ENCODE measurements at places on chromosomes 1 and 21.

DNA sequence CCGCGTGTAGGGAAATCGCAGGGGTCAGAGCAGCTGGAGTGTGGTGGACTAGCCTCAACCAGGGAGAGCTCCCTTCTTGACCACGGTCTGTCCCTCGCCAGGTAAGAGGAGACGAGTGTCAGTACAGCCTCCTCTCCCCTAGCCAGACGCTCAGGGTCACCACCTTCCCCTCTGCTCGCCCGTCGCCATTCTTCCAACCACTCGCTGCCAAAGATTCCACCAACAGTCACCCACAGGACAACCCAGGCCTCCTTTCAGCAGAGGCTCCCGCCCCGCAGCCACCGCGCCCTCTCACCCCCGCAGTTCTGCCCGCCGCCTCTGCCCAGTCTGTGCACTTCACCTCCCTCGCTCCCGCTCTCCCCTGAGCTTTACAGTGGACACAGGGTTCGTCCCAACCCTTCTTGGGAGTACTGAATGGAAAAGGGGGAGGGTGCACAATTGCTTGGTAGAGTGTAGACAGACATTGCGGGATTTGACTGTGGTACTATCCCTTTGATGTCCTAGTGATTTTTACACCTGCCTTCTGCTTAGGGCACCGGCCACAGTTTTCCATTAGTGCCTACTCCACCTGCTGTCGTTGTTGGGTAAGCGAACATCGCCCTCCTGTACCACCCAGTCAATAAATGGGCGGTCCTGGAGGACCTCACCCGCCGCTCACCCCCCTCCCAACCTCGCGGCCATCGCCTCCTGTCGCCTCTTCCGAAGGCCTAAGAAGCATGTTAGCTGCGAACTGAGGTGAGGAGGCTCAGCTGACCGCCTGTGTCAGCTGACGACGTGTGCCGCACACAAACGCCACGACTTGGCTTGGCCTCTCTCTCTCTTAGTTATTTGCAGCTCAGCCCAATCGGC lies 9.2 kb upstream of the NBPF11 start:
- no peak for DNase-seq

GRCh38 chr1:209853676-209854075 lies 25.9 kb downstream of the UTP25 start:
- no peak for DNase-seq

DNA sequence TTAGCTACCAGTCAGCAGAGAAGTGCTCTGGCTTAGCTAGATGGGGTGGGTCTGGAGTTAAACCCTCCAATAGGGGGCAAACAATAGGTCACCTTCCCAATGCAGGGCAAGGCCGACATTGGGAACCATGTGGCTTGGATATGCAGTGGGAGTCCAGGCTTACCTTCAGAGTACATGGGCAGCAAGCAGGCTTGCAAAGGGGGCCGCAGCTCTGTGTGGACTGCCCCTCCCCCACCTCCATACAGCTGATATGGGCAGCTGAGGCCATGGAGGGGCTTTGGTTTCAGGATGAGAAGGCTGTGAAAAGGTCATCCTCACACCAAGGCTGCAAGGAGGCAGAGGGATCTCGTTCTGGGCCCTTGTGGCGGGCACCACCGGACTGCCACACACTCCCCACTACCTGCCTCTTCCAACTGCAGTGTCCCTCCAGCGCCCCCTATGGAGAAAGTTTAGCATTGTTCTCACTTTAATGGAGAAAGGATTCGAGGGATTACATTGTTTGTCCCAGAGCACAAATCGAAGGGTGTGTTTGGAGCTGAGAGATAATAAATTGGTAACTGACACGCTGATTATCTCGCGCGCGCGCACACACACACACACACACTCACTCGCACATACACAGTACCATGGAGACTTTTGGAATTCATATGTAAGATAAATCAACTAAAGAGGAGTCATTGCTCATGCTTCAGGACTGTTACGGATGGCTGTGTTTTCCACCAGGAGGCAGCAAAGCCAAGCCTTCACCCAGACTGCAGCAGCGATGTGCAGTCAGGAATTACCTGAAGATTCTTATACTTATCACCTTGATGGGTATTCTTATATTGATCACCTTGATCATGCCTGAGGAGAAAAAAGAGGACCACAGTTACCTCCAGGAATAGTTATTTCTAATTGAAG lies 7.0 kb upstream of the SMCP start:
- no peak for DNase-seq

DNA sequence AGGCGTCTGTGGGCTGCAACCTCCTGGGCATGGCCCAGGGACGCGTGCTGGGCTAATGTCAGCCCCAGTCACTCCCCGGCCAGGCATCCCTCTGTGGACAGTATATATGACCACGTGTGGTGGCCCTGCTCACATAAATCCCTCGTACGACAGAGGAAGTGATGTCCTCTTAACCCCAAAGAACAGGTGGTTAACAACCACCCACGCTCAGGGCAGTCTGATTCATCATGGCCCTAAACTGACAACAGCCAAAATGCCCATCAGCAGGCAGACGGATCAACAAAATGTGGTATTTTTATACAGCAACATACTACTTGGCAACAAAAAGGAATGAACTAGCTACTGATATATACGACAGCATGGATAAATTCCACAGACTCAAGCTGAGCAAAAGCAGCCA lies 51.0 kb downstream of the ECE1 start:
- DNase-seq: no peak

DNA sequence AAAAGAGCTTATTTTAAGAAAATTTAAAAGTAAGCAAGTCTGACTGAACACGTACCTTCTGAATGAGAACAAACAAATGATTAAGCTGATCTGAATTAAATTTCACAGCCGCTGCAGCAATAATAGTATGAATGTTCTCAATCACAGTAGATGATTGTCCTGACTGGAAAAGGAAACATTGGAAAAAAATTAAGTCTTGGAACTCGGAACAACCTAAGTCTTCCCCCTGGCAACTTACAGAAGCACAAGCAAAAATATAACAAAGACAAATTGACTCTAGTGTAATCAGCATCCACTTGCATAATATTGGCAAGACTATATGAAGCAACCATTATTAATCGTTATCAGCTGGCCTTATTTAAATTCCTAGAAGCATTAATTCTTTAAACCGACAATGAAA lies 60.5 kb downstream of the USP24 start:
- DNase-seq: no peak

GRCh38 chr1:150696162-150696561 lies 792 bp downstream of the GOLPH3L start:
- DNase-seq: no peak

DNA sequence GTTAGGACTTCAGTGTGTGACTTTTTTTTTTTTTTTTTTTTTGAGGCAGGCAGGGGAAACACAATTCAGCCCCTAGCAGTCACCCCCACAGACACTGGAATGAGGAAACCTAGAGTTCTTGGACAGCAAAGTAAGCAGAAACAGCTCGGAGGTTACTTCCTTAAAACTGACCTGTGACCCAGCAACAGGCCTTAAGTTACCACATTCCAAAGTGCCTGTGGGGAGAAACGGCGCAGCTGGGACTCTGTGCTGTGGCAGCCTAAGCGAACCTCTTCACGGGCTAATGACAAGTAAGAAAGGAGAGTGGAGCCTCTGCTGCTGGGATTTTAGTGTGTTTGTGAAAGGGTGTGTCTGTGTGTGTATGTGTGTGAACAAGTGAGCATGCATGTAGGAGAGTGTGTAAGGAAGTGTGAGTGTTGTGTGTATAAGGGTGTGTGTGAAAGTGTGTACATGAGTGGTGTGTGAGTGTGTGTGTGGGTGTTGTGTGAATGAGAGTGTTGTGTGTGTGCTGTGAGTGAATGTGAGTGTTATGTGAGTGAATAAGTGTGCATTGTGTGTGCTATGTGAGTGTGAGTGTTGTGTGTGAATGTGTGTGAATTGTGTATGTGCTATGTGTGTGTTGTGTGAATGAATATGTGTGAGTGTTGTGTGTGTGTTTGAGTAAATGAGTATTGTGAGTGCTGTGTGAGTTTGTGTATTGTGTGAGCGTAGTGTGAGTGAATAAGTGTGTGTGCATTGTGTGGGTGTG lies 180.8 kb downstream of the BRINP2 start:
- no peak for DNase-seq

GRCh38 chr1:156676114-156676819 lies 940 bp downstream of the NES start:
- DNase-seq: no peak

DNA sequence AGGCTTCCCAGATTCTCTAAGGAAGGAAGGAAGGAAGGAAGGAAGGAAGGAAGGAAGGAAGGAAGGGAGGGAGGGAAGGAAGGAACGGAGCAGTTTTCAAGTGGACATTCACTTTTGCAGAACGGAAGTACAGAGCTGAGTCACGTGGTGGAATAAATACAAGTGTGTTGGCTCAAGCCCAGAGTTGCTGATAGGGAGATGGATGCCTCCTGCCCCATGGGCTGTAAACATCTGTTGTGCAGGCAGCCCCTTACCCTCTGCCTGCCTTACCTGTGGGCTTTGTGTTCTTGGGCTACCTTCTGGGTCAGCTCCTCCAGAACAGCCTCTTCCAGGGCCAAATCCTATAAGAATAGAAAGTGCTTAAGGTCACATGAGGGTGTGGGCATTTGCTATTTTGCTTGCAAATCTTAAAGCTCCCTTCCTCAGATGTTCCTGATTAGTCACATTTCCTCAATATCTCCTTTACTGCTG lies 121.7 kb downstream of the SMYD2 start:
- no peak for DNase-seq

- DNase-seq: no peak
Measured at GRCh38 chr1:76281306-76281705, 206.8 kb downstream of the ST6GALNAC3 start.

- no peak for DNase-seq
Measured at GRCh38 chr1:165063181-165063965, 293.1 kb downstream of the LMX1A start.

DNA sequence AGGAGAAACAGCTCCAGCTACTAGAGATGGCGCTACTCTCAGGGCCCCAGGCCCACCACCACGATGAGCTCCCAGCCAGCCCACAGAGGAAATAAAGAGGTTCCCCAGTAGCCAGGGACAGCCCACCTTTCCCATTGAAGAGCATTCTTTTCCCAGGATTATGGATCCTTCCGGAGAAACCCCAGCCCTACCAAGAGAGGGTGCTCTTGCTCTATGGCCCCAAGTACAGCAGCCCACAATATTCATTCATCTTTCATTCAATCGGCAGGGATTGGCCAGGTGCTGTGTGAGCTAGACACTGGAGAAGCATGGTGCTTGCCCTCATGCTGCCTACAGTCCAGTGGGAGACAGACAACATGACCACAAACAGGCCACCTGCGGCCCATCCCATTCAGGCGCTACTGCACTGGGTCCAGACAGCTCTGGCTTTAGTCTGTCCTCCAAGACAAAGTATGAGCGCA lies 29.9 kb downstream of the PMVK start:
- DNase-seq: no peak

DNA sequence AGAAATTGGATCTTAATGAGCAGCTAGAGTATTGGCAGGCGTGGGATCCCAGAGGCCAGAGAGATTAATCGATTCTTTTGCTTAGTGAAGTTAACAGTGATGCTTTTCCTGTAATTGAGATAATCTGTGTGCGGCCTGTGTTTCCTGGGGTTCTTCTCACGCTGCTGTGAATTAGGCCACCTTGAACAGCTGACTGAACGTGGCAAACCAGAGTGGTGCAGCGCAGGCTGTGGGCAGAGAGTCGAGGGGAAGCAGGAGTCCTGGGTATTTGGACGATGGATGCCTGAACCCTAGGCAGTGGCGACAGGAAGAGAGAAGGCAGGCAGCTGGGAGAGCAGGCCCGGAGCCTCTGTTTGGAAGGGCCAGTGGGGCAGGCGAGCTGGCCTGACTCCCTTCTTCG lies 51.7 kb downstream of the RYR2 start:
- no peak for DNase-seq

DNA sequence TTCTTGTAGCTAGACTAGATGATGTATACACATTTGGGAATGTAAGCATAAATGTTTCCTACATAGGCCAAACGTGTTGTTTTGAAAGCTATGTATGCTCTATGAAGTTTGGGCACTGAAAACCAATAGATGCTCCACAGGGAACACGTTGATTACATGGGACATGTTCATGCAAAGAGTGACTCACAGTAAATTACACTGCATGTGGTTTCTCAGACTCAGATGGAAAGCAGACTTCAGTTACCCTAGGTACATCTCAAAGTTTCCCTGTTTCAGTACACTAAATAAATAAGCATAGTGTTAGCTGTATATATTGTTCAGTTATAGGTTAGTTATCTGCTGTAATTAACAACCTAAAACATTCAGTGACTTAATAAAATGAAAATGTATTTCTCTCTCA lies 301.9 kb upstream of the RUNX1 start:
- DNase-seq: no peak

DNA sequence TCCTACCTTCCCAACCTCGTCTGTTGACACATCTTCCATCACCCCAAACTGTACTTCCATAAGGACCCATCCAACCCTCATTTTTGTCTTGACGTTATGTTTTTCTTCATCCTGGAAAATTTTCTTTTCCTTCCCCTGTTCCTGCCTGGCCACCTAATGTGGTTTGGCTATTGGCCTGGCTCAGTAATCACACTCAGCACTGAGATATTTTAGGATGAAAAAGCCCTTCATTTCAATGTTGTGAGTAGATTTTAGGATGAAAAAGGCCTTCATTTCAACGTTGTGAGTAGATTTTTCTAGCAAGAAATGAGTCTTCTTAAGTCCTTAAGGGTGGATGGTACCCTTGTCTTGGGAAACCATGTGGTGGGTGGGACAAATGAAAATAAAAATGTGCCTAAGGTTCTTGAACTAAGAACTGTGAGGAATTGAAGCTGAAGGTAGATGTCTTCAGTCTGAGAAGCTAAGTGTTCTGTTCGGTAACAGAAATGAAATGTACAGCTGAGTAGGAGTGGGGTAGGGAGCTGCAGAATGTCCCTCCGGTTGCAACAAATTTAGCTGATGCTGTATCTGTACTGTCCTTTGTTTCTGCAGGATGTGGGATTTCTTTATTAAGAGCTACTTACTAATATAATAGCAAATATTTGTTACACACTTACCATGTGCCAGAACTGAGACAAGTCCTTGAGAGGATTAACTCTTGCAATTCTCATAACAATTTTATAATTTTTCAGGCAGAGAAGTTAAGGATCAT lies 36.1 kb downstream of the DNTTIP2 start:
- no peak for DNase-seq

DNA sequence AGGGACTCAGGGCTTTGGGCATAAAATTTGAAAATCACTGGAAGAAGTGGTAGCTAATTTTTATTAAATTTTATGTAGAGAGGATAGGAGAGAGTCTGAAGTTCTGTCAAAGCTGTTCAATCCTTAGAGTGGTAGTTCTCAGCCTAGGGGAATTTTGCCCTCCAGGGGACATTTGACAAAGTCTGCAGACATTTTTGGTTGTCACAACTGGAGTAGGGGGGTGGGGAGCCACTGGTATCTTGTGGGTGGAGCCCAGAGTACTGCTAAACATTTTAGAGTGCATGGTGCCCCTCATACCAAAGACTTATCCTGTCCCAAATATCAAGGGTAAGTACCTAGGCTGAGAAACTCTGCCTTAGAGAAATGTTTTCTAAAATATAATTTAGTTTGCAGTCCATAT lies 30.2 kb downstream of the RASAL2 start:
- DNase-seq: no peak

GRCh38 chr21:26965907-26966581 lies 844 bp downstream of the ADAMTS5 start:
- no peak for DNase-seq

- no peak for DNase-seq
Measured at GRCh38 chr1:205071028-205071409, 13.2 kb downstream of the TMEM81 start.

- no peak for DNase-seq
Measured at GRCh38 chr1:99781798-99782197, 15.4 kb upstream of the FRRS1 start.
